Activated CD8-positive, alpha-beta memory T cell treated with anti-CD3 and anti-CD28 coated beads, Interleukin-2, amount 50 U/mL, for 4 hours (primary cell): ENCODE measurements at places on chromosomes 3 and 15.

DNA sequence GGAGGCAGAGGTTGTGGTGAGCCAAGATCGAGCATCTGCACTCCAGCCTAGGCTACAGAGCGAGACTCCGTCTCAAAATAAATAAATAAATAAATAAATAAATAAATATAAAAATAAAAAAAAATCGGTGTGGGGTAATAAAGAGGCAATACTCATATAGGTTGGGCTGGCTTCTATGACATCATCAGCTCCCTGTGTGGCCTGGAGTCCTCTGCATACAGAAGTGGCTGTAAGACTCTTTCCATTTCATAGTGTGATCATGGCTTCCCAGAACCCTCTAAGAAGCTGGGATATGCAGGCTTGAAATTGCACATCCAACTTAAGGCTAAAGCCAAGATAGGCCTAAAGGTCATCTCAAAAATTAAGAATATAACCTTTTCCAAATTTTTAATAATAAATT is 101.6 kb downstream of the ZIC4 start:
- DNase-seq, result no peak

DNA sequence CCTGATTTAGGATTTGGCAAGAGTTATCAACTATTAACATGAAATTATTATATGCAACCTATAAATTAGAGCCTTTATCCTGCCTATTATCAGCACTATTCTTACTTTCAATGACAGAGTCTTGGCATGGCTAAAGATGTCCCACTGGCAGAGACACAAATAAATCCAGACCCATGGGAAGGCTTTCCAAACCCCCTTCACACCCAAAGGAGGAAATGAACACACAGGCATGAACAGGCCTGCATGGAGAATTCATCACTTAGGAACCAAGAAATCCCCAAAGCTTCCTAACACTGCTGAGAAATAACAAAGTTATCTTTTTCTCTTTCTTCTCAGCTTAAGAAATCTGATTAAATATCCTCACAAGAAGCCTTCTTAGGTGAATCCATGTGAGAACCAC is 213.9 kb downstream of the OCA2 start:
- no peak for DNase-seq

DNA sequence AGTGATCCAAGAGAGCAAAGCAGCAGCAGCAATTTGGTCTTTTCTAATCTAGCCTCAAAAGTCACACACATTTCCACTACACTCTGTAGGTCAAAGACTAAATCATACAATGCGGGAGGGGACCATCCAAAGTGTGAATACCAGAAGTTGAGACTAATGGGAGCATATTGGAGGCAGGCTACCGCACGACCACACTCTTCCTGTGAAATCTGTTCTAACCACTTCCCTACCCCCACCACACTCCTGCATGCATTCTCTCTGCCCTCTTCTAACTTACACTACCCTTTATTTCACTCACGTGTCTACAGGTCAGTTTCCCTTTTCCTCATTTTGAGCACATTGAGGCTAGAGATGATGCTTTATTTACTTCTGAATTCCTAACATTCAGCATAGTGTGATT is 23.7 kb upstream of the PRTG start:
- no peak for DNase-seq

GRCh38 chr15:42784705-42785104 is 47.8 kb upstream of the CDAN1 start:
- DNase-seq, result no peak

- DNase-seq, result no peak
Observed at GRCh38 chr3:39124876-39125840, 17.7 kb downstream of the TTC21A start.

DNA sequence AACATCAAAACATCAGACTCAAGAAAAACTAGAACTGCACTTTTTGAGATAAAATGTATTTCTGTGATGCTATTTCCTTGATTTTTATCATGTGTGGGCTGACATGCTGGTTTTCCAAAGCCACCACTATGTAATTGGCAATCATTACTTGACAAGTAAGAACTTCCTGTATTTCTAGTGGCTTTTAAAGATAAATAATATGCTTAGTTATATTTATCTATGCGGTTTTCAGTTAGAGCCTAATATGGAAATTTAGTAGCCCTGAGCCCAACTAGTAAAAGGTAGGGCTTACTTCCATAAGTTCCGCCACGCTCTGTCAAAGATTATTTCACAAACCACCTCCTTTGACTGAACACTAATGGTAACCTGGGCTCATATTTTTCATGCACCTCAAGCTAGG is 91.6 kb downstream of the PPARG start:
- no peak for DNase-seq

DNA sequence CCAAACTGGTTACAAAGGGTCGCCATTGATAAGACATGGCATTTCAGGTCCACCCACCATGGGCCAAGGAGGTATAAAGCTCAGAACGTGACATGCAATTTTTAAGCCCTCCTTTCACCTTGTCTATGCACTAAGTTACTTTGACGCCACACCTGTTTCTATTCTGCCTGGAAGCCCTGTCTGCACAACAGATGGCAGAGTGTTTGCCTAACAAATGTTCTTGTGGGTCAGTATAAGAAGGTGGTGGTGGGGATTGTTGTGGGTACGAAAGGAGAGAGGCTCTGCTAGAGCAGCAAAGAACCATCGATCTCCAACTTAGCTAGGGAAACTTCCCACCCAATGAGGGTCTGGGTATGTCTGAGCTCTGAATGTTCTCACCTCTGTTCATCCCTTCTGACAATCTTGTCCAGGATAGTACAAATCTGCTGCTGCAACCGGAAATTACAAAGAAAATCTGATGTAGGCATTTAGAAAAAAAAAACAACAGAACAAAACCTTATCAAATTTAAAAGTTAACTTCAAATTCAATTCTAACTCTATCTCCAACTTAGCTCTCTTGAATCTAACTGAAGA is 945.0 kb upstream of the CFAP20DC start:
- DNase-seq, result no peak

DNA sequence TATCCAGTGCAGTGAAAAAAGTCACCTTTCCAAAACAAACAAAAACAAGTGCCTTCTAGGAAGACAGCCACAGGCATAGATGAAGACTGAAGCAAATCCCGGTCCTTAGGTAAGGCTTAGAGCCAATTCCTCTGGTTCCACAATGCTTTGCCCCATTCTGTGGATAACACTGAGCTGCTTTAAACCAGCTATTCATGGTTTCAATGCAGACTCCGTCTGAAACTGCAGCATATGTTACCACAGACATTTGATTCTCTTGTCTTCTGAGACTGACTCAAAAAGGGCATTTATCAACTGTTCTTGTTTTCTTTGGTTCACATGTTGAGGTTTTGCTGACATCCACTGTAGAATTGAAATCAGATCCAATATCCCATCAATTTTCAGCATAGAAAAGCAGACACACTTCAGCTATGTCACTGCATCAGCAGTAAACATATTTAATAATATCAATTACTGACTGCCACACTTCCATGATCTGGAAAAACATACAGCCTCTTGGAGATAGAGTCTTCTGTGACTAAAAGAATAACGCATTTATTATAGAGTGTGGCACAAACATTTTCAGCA is 659.3 kb downstream of the ROBO2 start:
- DNase-seq, result no peak

DNA sequence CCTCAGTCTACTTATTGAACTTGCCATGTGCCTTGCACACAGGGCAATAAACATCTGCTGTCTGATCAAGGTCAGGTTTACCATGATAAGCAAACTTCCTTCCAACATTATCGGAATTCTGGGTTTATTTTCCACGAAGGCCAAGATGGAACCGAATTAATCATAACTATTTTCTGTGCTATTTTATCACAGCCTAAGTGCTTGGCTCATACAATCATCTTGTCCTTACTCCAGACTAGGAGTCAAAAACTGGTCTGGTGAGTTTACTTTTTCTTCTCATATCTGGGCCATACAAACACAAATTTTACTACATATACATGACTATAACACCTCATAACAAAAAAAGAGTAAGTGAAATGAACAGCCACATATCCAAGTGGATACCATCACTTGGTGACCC is 2.3 kb downstream of the FBN1 start:
- DNase-seq, result no peak

DNA sequence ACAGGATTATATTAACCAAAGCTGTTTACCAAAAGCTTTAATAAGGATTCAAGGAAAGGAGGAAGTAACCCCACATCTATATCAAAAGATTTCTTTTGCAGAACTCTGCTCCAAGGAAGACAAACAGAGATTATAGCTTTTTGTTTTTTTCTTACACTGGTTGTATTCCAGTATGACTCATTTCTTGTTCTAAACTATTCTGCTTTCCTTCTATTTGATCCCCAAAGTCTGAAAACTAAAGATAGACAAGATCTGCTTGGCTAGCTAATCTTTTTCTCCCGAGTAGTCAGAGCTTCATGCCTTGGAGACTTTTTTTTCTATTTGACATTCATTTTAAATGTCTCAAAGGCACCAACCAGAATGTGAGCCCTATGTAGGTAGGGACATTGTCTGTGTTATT is 36.8 kb upstream of the FRMD5 start:
- DNase-seq, result no peak

DNA sequence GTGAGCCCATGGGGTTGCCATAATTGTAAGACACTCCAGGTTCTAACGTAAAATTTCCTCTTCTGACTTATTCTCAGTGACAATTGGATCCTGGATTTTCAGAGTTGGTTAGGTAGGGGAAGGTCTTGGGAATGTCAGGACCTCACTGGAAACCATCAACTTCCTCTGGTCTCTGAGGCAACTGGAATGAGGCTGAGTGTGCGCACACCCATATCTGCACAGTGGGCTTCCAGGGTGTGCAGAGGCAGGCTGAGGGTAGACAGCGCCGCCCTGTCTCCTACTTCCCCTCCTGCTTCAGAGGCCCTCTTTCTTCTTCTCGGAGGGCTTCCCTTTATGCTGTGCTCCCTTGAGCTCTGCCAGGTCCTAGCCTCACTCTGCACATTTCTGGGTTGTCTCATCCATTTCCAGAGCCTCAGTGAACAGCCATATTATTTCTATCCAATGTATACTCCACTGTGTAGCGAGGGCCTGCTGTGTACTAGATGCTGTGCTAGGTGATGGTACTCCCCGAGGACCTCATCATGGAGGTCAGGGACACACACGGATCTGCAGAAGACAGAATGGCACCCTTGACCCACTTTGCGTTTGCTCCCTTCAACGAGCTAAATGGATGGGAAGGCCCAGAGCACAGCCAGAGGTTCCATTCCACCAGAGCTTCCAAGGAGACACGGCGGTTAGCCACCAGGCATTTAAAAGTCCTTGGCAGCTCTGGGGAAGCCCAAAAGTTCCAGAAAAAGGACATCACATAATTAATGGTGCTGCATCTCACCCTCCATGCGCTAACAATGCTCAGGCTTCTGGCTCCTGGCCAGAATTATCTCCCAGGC is 18.3 kb downstream of the ACAA1 start:
- peak; percentile 7 for DNase-seq

DNA sequence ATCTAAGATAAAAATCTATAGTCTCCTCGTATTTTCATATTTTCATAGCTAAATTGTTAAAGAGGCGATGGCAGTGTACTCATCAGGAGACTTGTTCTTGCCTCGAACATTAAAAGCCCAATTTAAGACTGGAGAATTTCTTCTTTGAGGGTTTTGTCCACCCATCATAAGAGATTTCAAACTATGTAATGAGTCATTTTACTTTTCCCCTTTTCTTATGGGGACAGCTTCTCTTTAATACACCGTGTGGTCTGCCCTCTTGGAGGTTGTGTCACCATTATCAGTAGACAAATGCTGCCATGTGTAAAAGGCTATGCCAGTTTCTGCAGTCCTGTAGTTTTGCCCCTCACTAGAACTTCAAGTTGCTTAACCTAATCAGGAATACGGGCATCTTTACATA is 16.9 kb downstream of the TGFBR2 start:
- DNase-seq, result no peak

GRCh38 chr3:150414258-150414657 is 6.2 kb downstream of the TSC22D2 start:
- no peak for DNase-seq

GRCh38 chr3:135576751-135577150 is 388.8 kb upstream of the PPP2R3A start:
- no peak for DNase-seq

DNA sequence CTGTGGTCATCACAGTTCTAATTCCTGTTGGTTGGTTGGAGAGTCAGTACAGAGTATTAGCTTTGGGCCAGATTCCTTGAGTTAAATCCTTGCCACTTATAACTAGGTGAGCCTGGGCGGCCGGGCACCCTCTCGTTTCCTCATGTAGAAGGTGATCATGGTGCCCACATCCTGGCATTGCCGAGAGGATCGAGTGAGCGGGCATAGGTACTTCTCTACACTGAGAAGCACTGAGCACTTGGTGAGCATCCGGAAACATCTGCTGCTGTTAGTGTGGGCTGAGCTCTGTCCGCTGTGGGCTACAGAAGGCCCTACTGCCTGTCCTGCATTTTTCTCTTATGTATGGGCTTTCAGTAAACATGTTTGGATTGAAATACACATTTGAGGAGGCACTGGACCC is 96.2 kb downstream of the CACNA1D start:
- DNase-seq, result no peak

GRCh38 chr3:27454914-27455313 is 29.3 kb downstream of the SLC4A7 start:
- DNase-seq, result no peak

GRCh38 chr15:80832686-80833085 is 53.5 kb downstream of the CEMIP start:
- DNase-seq, result no peak

- DNase-seq, result no peak
Observed at GRCh38 chr3:159418571-159419526, 569.8 kb upstream of the IL12A start.

DNA sequence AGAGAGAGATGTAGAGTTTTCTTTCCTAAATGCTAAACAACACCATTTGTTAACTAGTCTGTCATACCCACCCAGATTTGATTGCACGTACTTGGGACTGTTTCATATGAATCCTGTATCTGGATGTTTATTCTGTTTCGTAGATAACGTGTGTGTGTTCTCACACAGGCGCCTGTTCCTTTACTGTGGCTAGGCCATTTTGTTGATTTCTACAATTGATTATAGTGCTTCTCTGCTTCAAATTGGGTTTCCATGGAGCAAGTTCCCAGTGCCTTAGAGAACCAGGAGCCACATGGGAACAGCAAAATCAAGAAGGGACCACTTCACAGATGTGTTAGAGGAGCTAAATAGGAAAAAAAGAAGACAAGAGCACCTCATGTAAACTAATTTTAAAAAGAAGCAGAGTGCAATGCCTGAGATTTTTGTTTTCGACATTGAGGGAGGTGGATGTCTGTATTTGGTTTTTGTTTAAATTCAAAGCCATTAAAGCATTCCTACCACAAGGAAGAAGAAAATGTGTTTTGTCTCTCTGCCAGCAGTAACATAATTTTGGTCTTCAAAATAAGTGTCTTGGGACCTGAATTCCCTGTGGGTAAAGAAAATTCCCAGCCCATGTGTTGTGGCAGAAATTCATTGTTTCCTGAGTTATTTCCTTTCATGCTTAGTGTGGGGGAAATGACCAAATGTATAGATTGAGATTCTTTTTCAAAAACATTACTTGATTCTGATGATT is 424.0 kb upstream of the C2CD4B start:
- DNase-seq, result no peak
